ENCODE measurements at places on chromosomes 5 and 9.

DNA sequence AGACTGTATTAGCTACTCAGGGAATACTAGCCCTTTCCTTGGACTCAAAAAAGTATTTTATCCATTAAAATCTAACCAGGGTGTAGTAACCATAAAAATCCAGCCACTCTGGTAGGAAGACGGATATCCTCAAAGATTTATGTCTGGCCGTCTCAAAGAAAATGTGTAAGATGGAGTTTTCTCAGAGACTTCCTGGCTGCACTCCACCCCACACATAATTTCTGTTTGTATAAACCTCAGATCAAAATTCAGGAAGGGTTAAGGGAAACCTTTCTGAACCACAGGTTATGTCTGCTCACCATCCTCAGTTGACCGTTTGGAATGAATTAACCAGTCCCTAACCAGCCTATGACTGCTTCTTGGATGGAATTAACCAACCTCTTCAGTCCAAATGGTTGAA is 13.8 kb upstream of the SMIM23 start:
- DNase-seq: no peak

- DNase-seq: no peak
Observed at GRCh38 chr5:26579712-26580111, 458.7 kb downstream of the CDH9 start.

GRCh38 chr5:146081556-146081955 is 23.8 kb downstream of the PLAC8L1 start:
- DNase-seq: no peak

- no peak for DNase-seq
Observed at GRCh38 chr5:100775533-100775855, 127.6 kb downstream of the ST8SIA4 start.

DNA sequence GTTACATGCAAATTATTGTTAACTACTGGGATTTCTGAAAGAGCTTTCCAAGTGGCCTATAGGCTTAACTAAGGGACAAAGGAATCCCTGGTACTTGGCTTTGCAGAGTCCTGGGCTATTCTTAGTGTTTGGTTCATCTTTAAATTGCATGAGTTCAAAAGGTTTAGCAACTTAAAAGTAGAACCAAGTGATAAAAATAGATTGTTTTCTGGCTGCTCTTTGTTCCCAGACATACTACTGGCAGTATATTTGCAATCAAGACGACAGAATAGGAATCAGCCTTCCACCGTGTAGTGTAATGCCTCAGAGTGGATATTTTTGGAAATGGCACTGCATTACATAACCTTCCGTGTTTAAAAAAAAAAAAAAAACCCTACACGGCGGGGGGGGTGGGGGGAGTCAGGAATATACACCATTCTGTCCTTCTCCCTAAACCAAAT is 1.0 kb downstream of the NREP start:
- no peak for DNase-seq

- DNase-seq: no peak
Observed at GRCh38 chr5:116569999-116570398, 4.6 kb downstream of the SEMA6A start.

DNA sequence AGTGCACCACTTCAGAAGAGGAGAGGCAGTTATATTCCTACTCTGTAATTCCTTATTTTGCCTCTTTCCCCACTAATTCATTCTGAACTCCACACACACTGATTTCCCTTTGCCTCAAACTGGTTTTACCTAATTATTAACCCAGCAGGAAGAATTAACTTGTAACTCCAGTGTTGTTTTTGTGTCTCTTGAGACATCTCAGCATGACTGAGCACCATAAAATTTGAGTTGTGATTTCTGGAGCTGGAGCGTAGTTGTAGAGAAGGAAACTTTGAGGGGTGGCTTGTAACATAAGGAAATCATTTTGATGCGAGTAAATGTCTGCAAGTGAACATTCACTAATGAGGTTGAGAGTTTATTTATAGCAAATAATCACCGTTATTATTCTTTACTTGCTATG is 265.2 kb downstream of the TMEM38B start:
- no peak for DNase-seq

- no peak for DNase-seq
Observed at GRCh38 chr9:15127831-15128230, 179.2 kb downstream of the TTC39B start.

GRCh38 chr5:51227963-51228470 is 155.2 kb upstream of the ISL1 start:
- no peak for DNase-seq

DNA sequence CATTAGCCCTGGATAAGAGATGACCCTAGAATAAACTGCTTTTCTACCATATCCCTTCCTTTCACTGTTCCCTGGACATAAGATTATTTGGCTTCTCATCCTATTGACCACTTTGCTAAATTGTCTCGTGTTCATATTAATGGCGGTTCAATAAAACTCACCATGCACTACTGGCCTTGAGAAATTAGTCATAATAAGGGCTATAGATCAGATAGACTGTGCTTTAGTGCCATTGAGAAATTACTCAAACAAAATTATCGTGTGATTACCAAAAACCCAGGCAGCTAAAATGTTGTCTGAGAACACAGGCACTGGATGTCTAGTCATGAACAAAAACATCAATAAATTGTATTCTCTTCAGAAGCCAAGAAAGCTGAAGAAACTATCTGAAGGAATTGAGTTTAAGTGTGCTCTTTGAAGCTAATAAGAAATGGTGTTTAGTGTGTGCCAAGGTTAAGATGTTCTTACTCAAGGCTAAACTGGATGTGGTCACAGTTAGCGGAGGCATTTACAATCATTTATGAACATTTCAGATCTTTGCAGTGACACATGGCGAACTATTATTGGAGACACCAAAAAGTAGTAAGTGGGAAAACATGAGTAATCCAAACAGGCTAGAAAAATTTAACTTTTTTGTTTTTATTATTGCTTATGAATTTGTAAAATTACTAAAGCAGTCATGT is 460.4 kb upstream of the RORB start:
- no peak for DNase-seq

- DNase-seq: no peak
Observed at GRCh38 chr5:178832618-178833201, 27.0 kb upstream of the ZNF354B start.

GRCh38 chr9:107496976-107497375 is 7.4 kb upstream of the KLF4 start:
- no peak for DNase-seq

- DNase-seq: peak; percentile 28
Observed at GRCh38 chr9:93154293-93154903, 20.3 kb upstream of the NINJ1 start.

DNA sequence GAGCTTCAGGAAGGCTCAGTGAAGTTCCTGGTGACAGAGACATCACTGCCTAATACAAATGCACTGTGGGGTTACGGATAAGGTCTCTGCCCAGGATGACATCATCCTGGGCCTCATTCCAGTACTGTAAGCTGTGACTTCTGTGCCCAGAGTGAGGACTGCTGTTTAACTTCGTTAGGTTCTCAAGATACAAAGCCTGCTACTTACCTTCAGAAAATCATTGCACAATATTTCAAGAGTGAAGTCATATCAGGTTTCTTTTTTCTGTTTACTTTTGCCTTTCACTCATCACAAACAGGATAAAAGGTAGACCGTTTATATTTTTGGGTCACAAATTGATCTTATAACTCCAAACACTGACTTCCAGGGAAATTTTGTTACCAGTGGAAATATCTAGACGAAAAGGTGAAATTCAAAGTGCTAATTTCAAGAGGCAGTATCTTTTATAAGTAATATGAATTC is 241.2 kb downstream of the PIK3R1 start:
- DNase-seq: no peak

DNA sequence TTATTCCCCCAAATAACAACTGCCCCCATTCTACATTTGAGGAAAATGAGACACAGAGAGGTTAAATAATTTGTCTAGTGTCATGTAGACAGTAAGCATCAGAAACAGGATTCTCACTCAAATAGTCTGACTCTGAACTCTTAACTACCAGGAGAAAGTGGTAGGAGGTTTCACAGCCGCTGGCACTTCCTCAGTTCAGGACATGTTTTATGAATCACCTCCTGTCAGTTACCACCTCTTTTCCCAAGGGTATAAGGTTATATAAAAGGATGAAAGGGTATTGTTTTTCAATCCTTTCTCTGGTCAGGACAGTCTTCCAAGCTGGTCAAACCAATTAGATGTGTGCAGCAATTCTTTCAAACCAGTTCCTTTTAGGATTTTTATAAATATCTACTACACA is 52.1 kb downstream of the TSSK1B start:
- DNase-seq: no peak

GRCh38 chr5:122182491-122182921 is 53.2 kb downstream of the ZNF474 start:
- DNase-seq: no peak

DNA sequence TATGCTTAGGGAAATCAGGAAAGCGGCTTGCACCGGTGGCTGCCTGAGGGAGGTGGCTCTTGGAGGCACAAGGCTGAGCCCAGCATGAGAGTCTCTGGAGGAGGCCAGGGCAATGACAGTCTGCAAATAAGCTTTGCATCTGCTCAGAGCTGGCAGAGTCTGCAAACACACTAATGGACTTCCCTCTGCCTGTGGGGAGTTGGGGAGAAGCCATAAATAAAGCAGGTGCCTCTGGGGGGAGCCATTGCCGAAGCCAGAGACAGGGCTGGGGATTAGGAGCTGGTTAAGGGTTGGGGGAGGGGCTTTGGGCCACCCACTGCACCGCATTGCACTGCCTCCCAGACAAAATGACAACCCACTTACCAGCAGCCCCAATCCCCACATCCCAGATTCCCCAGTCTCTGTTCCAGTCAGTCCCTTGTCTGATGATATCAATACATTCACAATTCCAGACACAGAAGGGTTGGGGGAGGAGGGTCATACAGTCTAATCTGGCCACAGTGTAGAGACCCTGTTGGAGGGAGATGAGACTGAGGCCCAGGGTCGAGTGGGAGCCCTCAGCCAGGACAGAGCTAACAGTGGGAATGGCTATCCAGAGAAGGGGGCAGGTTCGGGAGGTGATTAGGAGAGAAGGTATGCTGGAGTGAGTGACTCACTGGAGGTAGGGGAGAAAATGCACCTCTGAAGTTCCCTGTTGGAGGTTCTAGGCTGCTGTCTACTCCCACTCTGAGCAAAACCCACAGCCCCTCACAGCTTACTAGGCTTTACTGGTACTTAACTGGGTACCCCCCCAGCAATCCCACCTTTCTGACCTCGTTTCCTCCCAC is 53.7 kb downstream of the PAX5 start:
- no peak for DNase-seq

DNA sequence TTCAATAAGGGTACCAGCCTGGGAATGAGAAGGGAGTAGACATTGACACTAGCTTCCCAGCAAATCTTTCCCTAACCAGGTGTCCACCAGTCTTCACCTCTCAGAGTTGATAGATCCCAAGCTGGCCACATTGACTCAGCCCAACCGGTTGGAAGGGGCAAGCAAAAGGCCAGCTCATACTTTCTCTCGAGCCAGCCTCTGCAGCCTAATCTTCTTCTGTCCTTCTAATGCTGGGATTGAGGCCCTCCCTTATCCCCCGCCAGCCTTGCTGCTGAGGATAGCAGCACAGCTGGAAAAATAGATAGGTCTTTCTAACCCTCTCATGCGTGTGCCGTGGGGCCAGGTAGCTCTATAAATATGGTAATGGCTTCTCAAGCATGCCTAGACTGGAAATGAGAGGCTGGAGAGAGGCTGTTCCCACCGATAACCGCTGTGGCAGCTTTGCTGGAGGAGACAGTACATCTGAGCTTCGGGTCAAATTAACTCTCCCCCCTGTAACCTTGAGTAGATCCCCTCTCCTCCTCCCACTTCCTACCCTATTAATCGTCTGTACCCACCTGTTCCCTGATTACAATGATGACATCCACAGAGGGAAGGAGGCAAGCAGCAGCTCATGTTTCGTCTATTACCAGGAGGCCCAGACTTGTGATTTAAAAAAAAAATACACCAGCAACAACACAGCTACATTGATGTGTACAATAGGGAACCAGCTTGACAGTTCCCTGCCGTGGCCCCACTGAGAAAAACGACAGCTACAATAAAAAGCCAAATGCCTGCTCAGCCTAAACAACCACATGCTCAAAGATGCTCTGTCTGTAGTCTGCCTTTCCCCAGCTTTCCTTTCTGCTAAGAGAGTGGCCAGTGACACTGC is 219.9 kb upstream of the BRINP1 start:
- DNase-seq: no peak
